Cortex of kidney (tissue), 1 donor: ENCODE measurements at places on chromosomes 5 and 9.

GRCh38 chr9:81595887-81596543 lies 93.3 kb downstream of the TLE1 start:
- no peak for DNase-seq

DNA sequence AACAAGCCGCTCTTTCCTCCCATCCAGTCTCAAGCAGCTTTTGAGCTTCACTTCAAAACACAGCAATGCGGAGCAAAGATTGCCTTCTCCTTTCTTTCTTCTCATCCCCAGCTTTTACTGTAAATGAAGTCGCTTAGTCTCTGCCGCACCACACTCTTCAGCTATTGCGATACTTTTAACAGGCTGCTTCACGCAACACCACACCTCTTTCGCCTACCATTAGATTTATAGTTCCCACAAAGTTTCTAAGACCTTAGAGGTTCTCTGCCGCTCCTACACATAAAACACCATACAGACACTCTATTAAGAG lies 711 bp downstream of the PGGT1B start:
- no peak for DNase-seq

DNA sequence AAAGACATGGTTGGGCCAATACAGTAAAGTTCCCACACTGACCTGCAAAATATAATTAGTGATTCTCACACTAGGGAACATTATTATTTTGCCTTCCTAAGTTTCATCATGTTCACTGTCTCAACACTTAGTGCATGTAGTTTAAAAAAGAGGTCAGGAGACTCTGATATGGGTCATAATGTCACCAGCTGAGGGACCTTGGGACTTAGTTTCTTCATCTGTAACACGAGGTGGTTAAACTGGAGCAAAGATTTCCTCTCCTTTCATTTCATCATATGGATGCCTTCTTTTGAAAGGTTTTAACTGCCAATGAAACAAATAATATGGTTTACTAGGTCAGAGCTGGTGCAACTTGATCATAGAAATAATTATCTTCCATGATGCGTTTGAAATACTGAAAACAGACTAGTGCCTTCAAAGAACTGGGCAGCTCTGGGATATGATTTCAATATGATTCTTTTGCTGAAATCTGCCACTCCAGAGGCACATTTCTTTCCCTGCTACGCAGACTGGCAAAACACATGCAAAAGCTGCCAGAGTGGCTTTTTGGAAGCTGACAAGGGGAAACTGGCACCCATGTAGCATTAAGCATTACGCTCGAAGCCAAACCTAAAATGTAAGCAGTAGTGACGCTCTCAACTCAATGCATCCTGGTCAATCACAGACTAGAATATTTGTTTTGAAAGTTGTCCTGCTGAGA lies 20.8 kb downstream of the RETREG1 start:
- DNase-seq: no peak

- no peak for DNase-seq
Observed at GRCh38 chr5:93721071-93721470, 20.3 kb downstream of the POU5F2 start.

GRCh38 chr5:13990896-13991295 lies 46.4 kb upstream of the DNAH5 start:
- no peak for DNase-seq

DNA sequence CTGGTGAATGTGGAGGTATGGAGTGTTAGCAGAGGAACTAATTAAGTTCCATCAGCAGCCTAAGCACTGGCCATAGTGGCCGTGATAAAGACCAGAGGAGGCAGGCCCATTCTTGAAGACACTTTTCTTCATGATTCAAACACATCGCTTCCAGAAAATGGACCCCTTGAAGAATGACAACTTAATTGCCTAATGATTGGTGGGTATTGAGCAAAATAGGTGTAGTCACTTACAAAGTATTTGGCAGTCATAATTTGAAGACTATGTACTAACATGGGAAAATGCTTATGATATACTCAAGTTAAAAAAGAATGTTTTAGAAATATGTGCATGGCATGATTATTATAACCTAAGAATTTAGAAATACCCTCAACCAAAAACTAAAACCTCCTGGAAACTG lies 44.8 kb downstream of the MEGF10 start:
- no peak for DNase-seq

DNA sequence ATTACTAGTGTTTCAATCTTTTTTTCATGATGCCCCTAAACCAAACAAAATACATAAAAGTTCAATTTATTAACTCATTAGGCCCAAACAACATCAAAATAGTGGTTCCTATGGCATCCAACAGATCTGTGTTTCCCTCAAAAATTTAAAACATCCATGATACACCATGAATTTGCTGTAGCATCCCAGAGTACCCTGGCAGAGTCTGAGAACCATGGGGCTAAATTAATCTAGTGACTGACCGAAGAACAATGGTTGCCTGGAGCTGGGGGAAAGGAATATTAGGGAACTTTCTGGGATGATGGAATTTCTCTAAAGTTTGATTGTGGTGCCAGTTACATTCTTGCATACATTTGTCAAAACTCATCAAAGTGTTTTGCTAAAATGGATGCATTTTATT lies 79.5 kb upstream of the TRIO start:
- DNase-seq: no peak

GRCh38 chr9:105138306-105138801 lies 106.1 kb upstream of the SLC44A1 start:
- DNase-seq: no peak

GRCh38 chr5:75496026-75496425 lies 15.4 kb downstream of the CERT1 start:
- no peak for DNase-seq

GRCh38 chr5:166401391-166401790 lies 1890.1 kb upstream of the WWC1 start:
- no peak for DNase-seq

DNA sequence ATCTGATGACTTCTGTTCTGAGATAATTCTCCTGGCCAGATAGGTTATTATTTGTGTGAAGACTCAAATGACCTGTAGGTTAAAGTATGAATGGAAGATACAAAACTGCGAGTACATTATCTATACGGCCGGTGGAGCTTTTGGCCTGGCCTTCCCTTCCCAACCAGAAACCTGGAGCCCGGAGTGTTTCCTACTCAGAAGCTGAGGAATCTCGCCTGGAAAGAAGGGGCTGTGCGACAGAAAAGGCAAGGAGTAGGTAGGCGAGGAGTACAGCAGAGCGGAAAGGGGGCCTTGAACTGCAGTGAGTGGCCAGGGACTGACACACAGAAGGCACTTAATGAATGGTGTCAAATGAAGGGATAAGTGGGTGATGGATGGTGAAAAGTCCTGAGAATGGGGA lies 34.6 kb downstream of the ANGPTL2 start:
- DNase-seq: no peak
